ENCODE measurements at places on chromosomes 3 and 15. TPM values are rescaled to one million over a fixed set of nuclear protein-coding genes. Genes with fewer than 3 reads are reported as not detected.

Gene TGM5
- total RNA-seq, result not detected

- H3K4me3 ChIP-seq, result no peak overlapping the region
- H3K27ac ChIP-seq, result no peak overlapping the region
- peaks cover 8% of the 10 kb centered on the region for H3K4me1 ChIP-seq
- DNase-seq, result no peak
Measured at GRCh38 chr15:95990833-95991232, 339.7 kb upstream of the NR2F2 start.

GRCh38 chr3:71066356-71066755 lies 517.2 kb downstream of the FOXP1 start:
- peak overlapping the region; percentile 97 for H3K27ac ChIP-seq
- peaks cover 67% of the 10 kb centered on the region for H3K4me1 ChIP-seq
- H3K36me3 ChIP-seq, result no peaks in the 10 kb centered on the region
- H3K27me3 ChIP-seq, result no peaks in the 10 kb centered on the region
- H3K4me3 ChIP-seq, result peak overlapping the region; percentile 71

DNA sequence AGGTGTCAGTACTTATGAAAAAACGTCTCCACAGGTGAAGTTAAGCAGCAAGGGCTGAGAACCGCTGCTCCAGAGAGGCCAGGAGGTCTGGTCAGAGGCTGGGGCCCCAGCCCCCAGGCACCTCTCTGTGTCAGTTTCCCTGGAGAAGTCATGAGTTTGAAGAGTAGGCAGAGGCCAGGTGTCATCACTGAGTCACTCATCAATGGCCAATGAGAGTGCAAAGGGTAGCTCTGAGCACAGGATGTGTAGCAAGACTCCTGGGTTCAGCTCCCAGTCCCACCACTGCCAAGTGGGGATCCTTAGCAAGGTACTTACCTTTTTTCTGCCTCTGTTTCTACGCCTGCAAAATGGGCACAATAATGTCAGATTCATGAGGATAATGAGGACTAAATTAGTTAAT lies 47.9 kb downstream of the CORO2B start:
- H3K36me3 ChIP-seq, result no peaks in the 10 kb centered on the region
- DNase-seq, result no peak
- H3K4me3 ChIP-seq, result no peak overlapping the region
- no peaks in the 10 kb centered on the region for H3K4me1 ChIP-seq
- no peak overlapping the region for H3K27ac ChIP-seq

DNA sequence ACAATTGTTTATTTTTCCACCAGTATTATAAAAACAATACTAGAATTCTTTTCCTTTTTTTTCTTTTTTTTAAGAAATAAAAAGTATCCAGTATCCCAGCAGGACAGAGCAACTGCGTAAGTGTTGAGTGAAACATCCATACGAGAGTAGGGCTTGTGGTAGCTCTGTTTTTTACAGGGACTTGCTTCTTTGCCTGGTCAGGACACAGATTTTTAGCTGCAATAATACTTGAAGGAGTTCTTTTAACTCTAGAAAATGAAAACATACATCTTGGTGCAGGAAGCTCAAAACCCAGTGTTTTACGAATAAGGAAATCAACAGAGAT lies 297.7 kb upstream of the NR2E3 start:
- H3K27ac ChIP-seq, result no peak overlapping the region
- H3K4me3 ChIP-seq, result no peak overlapping the region
- H3K27me3 ChIP-seq, result no peaks in the 10 kb centered on the region
- no peaks in the 10 kb centered on the region for H3K4me1 ChIP-seq
- no peak for DNase-seq

- H3K27me3 ChIP-seq, result no peaks in the 10 kb centered on the region
- no peaks in the 10 kb centered on the region for H3K36me3 ChIP-seq
- peak overlapping the region; percentile 89 for H3K27ac ChIP-seq
- DNase-seq, result peak; percentile 98
- H3K4me1 ChIP-seq, result peaks cover 66% of the 10 kb centered on the region
Measured at GRCh38 chr15:64740311-64741170, 34.8 kb downstream of the RBPMS2 start.

- no peak overlapping the region for H3K4me3 ChIP-seq
- no peak for DNase-seq
- no peaks in the 10 kb centered on the region for H3K27me3 ChIP-seq
Measured at GRCh38 chr3:48985831-48986376, 4.1 kb upstream of the P4HTM start.

DNA sequence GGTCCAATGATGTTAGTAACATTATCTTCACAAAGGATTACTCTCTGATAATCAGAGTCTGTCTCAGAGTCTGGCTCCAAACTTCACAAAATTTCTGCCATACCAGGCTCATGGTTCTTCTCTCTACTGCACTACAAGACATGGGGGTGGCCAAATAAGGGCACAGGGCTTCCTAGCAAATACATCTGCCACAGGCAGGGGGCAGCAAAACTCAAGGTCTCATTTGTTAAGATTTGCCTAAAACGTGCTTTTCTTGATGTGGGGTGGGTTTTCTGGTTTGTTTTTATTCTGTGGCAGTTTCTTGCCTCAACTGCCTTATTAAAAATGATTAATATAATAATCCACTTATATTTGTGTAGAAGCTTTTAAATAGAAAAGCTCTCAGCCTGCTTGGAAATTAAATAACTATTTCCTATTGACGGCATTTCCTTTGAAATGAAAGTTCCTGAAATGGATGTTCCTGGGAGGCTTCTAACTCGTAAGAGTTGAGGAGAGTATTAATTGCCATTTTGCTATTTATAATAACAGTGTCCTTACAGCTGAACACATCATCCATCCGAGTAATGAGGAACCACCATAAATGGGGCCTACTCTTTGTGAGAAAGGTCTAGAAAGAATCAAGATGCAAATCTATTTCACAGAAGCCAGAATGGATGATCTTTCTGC lies 53.8 kb downstream of the SST start:
- DNase-seq, result no peak
- H3K27ac ChIP-seq, result no peak overlapping the region
- H3K4me3 ChIP-seq, result no peak overlapping the region
- H3K4me1 ChIP-seq, result no peaks in the 10 kb centered on the region
- H3K36me3 ChIP-seq, result no peaks in the 10 kb centered on the region

DNA sequence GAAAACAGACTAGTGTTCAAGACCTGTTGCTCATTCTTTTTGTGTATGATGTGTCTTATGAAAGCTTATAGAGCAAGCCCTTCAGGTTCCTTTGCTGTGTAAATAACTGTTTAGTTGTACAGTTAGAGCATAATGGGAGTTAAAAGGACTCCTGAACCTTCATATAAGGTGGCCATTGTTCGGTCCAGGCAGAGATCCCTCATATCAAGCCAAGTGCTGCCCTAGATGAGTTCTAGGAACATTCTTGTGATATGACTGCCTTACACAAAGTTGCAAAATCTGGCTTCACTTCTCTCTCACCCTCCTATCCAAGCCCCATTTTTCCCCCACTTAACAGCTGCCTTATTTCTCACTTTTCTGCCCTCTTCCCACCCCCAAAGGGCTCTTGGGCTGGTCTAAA lies 26.9 kb downstream of the GYG1 start:
- no peaks in the 10 kb centered on the region for H3K27me3 ChIP-seq
- no peaks in the 10 kb centered on the region for H3K4me1 ChIP-seq
- H3K36me3 ChIP-seq, result no peaks in the 10 kb centered on the region
- peak overlapping the region; percentile 30 for H3K27ac ChIP-seq
- H3K4me3 ChIP-seq, result no peak overlapping the region

GRCh38 chr3:60742606-60743145 lies 508.6 kb downstream of the FHIT start:
- H3K4me1 ChIP-seq, result no peaks in the 10 kb centered on the region
- H3K36me3 ChIP-seq, result no peaks in the 10 kb centered on the region
- H3K4me3 ChIP-seq, result no peak overlapping the region
- no peak for DNase-seq
- no peaks in the 10 kb centered on the region for H3K27me3 ChIP-seq
- H3K27ac ChIP-seq, result no peak overlapping the region

GRCh38 chr3:50502225-50502583 lies 1.2 kb downstream of the CACNA2D2 start:
- peak overlapping the region; percentile 65 for H3K4me3 ChIP-seq
- DNase-seq, result no peak
- no peaks in the 10 kb centered on the region for H3K36me3 ChIP-seq
- H3K4me1 ChIP-seq, result no peaks in the 10 kb centered on the region
- no peak overlapping the region for H3K27ac ChIP-seq

DNA sequence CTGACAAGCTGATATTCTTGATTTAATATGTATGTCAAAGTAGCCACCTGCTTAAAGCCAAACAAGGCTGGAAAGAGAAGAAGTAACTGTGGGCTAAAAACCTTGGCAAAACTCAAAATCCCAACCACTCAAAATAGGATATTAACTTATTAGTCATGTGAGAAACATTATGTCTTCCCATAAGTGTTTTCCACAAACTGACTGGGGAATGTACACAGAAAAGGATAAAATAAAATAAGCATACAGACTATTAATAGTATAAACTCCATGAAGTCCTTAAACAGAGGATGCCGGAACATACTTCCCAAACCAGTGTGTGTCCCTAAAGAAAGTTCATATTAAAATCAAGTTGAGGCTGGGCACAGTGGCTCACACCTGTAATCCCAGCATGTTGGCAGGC lies 263.7 kb upstream of the THBS1 start:
- no peak for DNase-seq
- no peaks in the 10 kb centered on the region for H3K4me1 ChIP-seq
- H3K4me3 ChIP-seq, result no peak overlapping the region
- no peaks in the 10 kb centered on the region for H3K36me3 ChIP-seq
- H3K27ac ChIP-seq, result peak overlapping the region; percentile 71
